ENCODE measurements at places on chromosomes 2 and 18. TPM values are rescaled to one million over a fixed set of nuclear protein-coding genes. Genes with fewer than 3 reads are reported as not detected.

- H3K36me3 ChIP-seq: no peaks in the 10 kb centered on the region
- no peak overlapping the region for H3K4me3 ChIP-seq
- H3K4me1 ChIP-seq: no peaks in the 10 kb centered on the region
- no peaks in the 10 kb centered on the region for H3K27me3 ChIP-seq
- DNase-seq: no peak
Measured at GRCh38 chr18:69691008-69691760, 256.5 kb downstream of the CD226 start.

GRCh38 chr18:77316008-77316407, 66.4 kb downstream of the GALR1 start:
- DNase-seq: no peak
- H3K4me1 ChIP-seq: no peaks in the 10 kb centered on the region
- no peaks in the 10 kb centered on the region for H3K36me3 ChIP-seq
- no peak overlapping the region for H3K4me3 ChIP-seq

- DNase-seq: no peak
- H3K27me3 ChIP-seq: peaks cover 6% of the 10 kb centered on the region
- no peaks in the 10 kb centered on the region for H3K36me3 ChIP-seq
Measured at GRCh38 chr2:42025151-42025582, 22.7 kb upstream of the PKDCC start.

GRCh38 chr2:181348107-181348837, 108.9 kb upstream of the ITGA4 start:
- peak; percentile 10 for DNase-seq
- H3K4me1 ChIP-seq: peaks cover 5% of the 10 kb centered on the region
- H3K4me3 ChIP-seq: no peak overlapping the region

DNA sequence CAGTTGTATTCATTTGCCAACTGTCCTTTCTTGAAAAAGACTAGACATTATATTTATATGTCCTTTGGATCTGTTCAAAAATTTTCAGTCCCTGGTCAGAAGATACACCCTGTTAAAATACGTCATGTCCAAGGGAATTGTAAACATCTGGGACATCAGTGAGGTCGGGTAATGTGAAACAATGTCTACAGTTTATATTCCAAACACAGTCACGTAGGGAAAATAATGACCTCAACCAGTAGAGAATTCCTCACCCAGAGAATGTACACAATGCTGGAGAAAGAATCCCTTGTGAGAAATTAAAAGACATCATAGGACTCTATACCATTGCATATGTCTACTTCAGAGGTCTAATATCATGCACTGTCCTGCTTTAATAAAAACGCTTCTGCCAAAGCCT, 888.0 kb upstream of the CHAC2 start:
- H3K4me3 ChIP-seq: no peak overlapping the region
- H3K27me3 ChIP-seq: no peaks in the 10 kb centered on the region
- no peak for DNase-seq
- no peaks in the 10 kb centered on the region for H3K4me1 ChIP-seq

GRCh38 chr2:240789051-240789453, 31.0 kb downstream of the KIF1A start:
- DNase-seq: no peak
- H3K27ac ChIP-seq: no peak overlapping the region
- H3K36me3 ChIP-seq: no peaks in the 10 kb centered on the region
- no peaks in the 10 kb centered on the region for H3K27me3 ChIP-seq
- no peak overlapping the region for H3K4me3 ChIP-seq

- DNase-seq: peak; percentile 40
- H3K4me1 ChIP-seq: no peaks in the 10 kb centered on the region
- H3K27me3 ChIP-seq: peaks cover 8% of the 10 kb centered on the region
- H3K4me3 ChIP-seq: no peak overlapping the region
Measured at GRCh38 chr18:31555971-31556747, 35.5 kb upstream of the TTR start.

DNA sequence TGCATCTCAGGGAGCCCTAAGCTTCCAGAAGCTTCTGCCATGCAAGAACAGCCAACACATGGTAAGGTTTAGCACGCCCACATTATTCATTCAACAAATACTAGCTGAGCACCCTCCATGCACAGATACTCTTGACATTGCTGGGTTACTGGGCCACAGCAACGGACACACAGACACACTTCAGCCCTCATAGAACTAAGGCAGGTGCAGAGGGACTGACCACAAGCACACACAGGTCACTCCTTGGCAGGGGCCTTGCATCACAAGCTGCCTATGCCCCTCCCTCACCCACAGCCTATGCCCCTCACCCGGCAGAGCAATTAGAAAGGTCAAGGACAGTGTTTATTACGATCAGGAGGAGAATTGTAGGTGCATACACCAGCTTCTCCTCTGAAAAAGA, 15.8 kb downstream of the SLC14A2 start:
- H3K36me3 ChIP-seq: no peaks in the 10 kb centered on the region
- H3K27ac ChIP-seq: no peak overlapping the region
- no peak overlapping the region for H3K4me3 ChIP-seq
- DNase-seq: no peak

GRCh38 chr18:24837066-24837465, 376.6 kb downstream of the HRH4 start:
- DNase-seq: no peak
- H3K36me3 ChIP-seq: no peaks in the 10 kb centered on the region
- H3K4me3 ChIP-seq: no peak overlapping the region
- no peaks in the 10 kb centered on the region for H3K4me1 ChIP-seq
- no peak overlapping the region for H3K27ac ChIP-seq

GRCh38 chr2:8312861-8313830, 368.7 kb upstream of the ID2 start:
- H3K4me1 ChIP-seq: peaks cover 50% of the 10 kb centered on the region
- H3K27me3 ChIP-seq: no peaks in the 10 kb centered on the region
- DNase-seq: no peak
- H3K27ac ChIP-seq: peak overlapping the region; percentile 18
- no peaks in the 10 kb centered on the region for H3K36me3 ChIP-seq

DNA sequence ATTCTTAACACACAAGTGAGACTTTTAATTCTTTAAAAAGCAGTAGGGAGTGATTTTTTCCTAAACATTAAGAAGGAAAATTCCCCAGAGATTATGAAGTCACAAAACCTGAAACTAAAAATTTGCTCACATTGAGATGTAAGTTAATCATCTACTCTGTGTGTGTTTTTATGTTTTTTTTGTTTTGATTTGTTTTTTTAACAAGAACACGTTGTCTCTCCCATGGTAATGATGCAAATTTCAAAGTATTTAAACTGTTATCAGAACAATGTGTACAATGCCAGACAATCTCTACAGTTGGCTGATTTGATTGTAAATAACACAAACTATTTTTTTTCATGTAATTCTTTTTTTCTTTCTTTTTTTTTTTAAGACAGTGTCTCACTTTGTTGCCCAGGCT, 71.5 kb downstream of the COLEC12 start:
- no peak for DNase-seq
- no peaks in the 10 kb centered on the region for H3K36me3 ChIP-seq
- H3K4me1 ChIP-seq: no peaks in the 10 kb centered on the region

DNA sequence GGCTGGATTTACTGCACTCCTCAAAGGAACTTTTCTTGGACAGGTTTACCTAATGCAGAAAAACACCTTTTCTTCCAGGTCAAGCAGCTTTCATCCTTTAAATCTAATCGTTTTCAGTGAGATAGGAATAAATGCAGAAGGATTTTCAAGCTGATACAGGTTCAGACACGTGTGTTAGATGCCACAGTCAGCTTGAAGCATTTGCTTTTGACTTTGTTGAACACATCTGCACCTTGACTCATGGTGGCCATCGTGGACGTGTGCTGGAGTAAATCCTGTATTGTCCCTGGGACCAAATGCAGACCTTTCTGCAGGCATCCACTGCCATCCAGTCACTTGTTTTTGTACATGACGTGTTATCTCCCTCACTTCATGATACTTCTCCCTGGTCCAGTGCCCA, 61.9 kb downstream of the KLHL29 start:
- H3K27me3 ChIP-seq: no peaks in the 10 kb centered on the region
- DNase-seq: no peak
- no peak overlapping the region for H3K4me3 ChIP-seq
- no peaks in the 10 kb centered on the region for H3K4me1 ChIP-seq
- no peak overlapping the region for H3K27ac ChIP-seq
- no peaks in the 10 kb centered on the region for H3K36me3 ChIP-seq

GRCh38 chr2:95380280-95380679, 22.2 kb upstream of the FAHD2A start:
- no peaks in the 10 kb centered on the region for H3K36me3 ChIP-seq
- peaks cover 6% of the 10 kb centered on the region for H3K27me3 ChIP-seq
- no peaks in the 10 kb centered on the region for H3K4me1 ChIP-seq
- H3K4me3 ChIP-seq: no peak overlapping the region
- no peak for DNase-seq
- no peak overlapping the region for H3K27ac ChIP-seq

- no peak for DNase-seq
- peaks cover 5% of the 10 kb centered on the region for H3K27me3 ChIP-seq
- no peak overlapping the region for H3K27ac ChIP-seq
Measured at GRCh38 chr2:234682492-234683228, 185.8 kb upstream of the ARL4C start.

GRCh38 chr2:9004338-9005204, 1.1 kb upstream of the MBOAT2 start:
- peak overlapping the region; percentile 69 for H3K4me3 ChIP-seq
- peaks cover 16% of the 10 kb centered on the region for H3K4me1 ChIP-seq
- H3K36me3 ChIP-seq: no peaks in the 10 kb centered on the region
- no peak overlapping the region for H3K27ac ChIP-seq
- H3K27me3 ChIP-seq: peaks cover 5% of the 10 kb centered on the region
- peak; percentile 27 for DNase-seq

GRCh38 chr18:76981396-76981968, 151.1 kb downstream of the MBP start:
- H3K4me3 ChIP-seq: no peak overlapping the region
- H3K27ac ChIP-seq: no peak overlapping the region
- peaks cover 4% of the 10 kb centered on the region for H3K4me1 ChIP-seq

DNA sequence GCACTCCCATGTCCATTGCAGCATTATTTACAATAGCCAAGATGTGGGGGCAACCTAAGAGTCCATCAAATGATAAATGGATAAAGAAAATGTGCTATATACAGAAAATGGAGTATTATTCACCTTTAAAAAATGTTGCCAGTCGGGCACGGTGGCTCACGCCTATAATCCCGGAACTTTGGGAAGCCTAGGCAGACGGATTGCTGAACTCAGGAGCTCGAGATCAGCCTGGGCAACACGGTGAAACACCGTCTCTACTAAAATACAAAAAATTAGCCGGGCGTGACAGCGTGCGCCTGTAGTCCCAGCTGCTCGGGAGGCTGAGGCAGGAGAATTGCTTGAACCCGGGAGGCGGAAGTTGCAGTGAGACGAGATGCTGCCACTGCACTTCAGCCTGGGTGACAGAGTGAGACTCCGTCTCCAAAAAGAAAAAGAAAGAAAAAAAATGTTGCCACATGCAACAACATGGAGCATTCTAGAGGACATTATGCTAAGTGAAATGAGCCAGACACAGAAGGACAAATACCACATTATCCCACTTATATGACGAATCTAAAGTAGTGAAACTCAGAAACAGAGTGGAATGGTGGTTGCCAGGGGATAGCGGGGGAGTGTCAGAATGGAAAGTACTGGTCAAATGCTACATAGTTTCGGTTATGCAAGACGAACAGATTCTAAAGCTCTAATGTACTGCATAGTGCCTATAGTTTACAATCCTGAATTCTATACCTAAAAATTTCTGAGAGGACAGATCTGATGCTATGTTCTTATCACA, 1385.6 kb upstream of the TMEFF2 start:
- no peak overlapping the region for H3K4me3 ChIP-seq
- no peaks in the 10 kb centered on the region for H3K27me3 ChIP-seq
- no peak for DNase-seq
- no peak overlapping the region for H3K27ac ChIP-seq
- H3K4me1 ChIP-seq: no peaks in the 10 kb centered on the region

DNA sequence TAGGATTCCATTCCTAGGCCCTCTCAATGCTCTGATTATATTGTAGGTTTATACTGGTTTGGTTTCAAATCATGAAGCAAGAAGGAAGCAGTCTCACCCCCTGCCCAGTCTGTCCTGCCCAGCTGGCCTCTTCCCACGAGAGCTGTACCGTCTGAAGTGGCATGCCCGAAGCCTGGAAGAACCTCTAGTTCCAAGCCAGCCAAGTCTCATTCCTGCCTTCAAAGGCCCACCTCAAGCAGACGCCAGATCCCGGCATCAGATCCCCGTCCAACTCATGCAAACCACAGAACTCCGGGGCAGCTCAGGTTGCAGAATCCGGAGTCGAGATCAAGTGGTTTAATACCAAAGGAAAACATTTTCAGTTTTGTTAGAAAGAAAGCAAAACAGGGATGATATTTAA, 234.4 kb downstream of the LPIN1 start:
- no peak overlapping the region for H3K4me3 ChIP-seq
- H3K27me3 ChIP-seq: peaks cover 13% of the 10 kb centered on the region

GRCh38 chr2:151264157-151264825, 2.6 kb upstream of the RBM43 start:
- H3K4me3 ChIP-seq: no peak overlapping the region
- DNase-seq: no peak
- H3K36me3 ChIP-seq: peaks cover 5% of the 10 kb centered on the region
- peaks cover 15% of the 10 kb centered on the region for H3K4me1 ChIP-seq

DNA sequence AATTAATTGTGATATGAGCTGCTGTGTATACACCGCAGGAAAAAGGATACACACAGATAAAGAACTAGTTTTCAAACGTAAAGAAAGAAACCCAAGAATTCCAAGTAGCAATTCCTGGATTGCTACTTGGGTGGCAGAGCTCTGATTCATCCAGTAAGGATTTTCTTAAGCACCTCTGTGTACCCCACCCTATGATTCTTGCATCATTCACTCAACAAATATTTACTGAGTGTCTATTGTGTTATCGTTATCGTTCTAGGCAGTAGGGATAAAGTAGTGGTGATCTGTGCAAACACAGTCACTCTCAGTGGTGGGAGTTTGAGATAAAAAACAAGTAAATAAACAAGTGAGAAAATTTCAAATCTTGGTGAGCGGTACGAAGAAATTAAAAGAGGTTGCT, 4.9 kb upstream of the TMEM200C start:
- no peak overlapping the region for H3K27ac ChIP-seq
- no peaks in the 10 kb centered on the region for H3K4me1 ChIP-seq
- H3K27me3 ChIP-seq: peaks cover 25% of the 10 kb centered on the region
- H3K4me3 ChIP-seq: no peak overlapping the region

GRCh38 chr2:172427990-172428831, 825 bp downstream of the ITGA6 start:
- peak overlapping the region; percentile 56 for H3K27ac ChIP-seq
- peak overlapping the region; percentile 80 for H3K4me3 ChIP-seq
- H3K4me1 ChIP-seq: peaks cover 77% of the 10 kb centered on the region
- no peaks in the 10 kb centered on the region for H3K36me3 ChIP-seq
- no peaks in the 10 kb centered on the region for H3K27me3 ChIP-seq
- peak; percentile 71 for DNase-seq

DNA sequence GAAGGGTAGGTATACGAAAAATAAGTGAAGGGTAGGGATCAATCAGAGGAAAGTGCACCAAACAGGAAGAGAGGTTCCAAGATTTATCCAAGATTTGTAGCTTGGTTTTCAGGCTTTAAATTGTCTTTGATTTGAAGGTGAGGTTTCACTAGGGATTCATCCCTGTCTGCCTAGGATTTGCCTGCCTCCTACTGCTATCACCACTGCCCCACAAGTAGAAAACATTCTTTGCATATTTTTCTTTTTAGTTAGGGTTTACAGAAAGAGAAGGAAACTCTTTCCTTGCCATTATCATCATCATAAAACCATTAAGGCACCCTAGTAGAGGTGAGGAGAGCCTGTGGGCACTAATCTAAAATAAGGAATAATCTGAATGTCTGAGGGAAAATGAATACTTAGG, 45.8 kb upstream of the TANC1 start:
- no peak overlapping the region for H3K4me3 ChIP-seq
- no peak overlapping the region for H3K27ac ChIP-seq
- H3K36me3 ChIP-seq: no peaks in the 10 kb centered on the region
- no peaks in the 10 kb centered on the region for H3K4me1 ChIP-seq
- no peak for DNase-seq

Gene SERPINB7
- not detected for total RNA-seq

Gene CPS1
- total RNA-seq: 1.7 TPM

Gene PAIP2B
- 2.2 TPM for total RNA-seq

Gene SCN2A
- total RNA-seq: not detected

Gene TMEM182
- 5.8 TPM for total RNA-seq

Gene ANKRD30BL
- total RNA-seq: not detected
